ENCODE measurements at places on chromosomes 2 and 18.

DNA sequence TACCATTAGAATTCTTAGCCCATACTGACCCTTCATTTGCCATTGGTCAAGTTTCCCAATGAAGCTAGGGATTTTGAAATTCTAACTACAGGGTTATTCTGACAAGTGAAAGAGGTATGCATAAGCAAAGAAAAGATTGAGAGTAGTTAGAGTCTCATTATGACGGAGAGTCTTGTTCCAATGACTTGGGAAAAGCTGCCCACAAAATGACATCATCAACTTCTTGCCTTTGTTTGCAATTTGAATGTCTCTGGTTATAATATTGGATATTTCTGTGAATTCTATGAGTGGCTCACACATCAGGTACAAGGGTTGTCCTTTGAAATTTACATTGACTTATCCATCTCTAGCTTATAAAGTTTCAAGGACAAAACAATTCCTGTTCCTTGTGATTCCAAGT, 772.2 kb downstream of the TRIB2 start:
- DNase-seq: no peak

DNA sequence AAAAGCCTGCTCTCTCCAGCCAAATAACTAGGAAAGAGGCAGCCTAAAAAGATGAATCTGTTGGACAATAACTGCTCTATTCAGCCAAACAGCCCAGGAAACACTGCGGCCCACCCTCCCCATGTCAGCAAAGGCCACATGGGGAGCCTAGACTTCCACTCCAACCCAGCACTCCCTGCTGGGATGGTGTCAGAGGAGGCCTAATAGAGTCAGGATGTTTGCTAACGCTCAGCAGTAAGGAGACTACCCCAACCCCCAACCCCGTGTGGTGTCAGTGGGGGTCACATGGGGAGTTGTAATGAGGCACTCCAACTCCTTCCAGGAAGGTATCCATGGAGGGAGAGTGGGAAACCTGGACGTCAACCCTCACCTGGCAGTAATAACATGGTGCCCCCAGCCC, 41.6 kb downstream of the ZBTB7C start:
- no peak for DNase-seq

- DNase-seq: no peak
Observed at GRCh38 chr2:100281521-100282438, 40.5 kb downstream of the LONRF2 start.

DNA sequence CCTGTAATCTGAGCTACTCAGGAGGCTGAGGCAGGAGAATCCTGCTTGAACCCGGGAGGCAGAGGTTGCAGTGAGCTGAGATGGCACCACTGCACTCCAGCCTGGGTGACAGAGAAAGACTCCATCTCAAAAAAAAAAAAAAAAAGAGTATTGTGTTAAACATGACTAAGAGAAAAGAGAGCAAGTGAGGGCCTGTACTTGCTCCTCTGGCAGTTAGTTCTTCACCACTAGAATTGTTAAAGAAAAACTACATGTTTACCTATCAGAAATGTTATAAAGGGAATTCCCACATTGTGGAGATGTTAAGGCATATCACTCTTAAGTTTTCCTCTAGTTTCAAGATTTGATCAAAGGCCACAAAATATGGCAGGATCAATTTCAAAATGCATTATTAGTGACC, 75.4 kb upstream of the LRATD1 start:
- no peak for DNase-seq

DNA sequence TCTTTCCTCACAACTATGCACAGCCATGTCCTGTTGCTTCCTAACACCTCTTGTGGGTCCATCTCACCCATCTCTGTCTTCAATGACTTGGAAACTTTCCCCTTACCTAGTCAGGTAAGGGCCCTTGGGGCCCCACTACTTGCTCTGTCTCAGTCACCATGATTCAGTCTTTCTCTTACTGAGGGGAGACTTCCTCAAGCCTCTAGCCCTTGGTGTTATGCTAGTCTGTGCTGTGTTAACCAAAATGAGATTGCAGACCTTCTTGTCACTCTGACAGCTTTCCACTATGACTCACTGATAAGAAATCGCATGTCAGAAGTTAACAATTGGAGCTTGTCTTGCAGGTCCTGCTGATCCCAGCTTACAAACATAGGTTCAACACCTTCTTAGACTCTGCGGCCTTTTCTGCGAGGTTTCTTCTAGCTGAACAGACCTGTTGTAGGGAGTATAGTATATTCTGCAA, 65.3 kb downstream of the WDR75 start:
- DNase-seq: no peak

- no peak for DNase-seq
Observed at GRCh38 chr2:42129947-42130346, 39.2 kb upstream of the EML4 start.

- no peak for DNase-seq
Observed at GRCh38 chr2:217981084-217981730, 21.6 kb downstream of the TNS1 start.

Measured in SW 1271 (cell line).